ENCODE measurements at places on chromosomes 2 and 18.

DNA sequence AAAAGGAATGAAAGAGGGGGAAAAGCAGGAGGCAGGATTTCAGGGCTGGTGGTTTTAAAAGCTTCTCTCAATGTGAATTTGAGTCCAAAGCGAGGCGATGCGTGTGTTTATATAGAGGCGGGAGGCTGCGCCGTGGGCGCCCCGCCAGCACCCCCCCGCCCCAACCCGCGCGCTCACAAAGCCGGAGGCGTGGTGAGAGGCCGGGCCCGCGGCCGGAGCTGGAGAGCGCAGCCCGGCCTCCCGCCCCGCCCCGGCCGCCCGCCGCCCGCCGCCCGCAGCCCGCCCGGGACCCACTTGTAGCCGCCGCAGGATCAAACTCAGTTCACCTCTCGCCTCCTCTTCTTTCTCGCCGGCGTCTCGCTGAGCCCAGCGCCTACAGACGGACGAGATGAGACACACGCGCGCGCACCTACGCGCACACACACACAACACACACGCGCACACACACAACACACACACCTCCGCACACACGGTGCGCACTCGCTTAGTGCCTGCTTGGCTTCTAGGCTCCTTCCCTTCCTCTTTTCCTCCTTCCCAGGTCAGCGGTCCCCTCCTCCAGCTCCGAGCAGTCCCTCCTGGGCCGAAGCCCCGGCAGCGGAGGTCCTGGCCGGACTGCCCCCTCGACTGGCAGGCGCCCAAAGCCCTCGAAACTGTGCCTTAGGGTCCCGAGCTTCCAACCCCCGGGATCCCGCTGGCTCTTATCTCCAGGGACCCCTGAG, 1.3 kb upstream of the CYP26B1 start:
- DNase-seq: no peak

DNA sequence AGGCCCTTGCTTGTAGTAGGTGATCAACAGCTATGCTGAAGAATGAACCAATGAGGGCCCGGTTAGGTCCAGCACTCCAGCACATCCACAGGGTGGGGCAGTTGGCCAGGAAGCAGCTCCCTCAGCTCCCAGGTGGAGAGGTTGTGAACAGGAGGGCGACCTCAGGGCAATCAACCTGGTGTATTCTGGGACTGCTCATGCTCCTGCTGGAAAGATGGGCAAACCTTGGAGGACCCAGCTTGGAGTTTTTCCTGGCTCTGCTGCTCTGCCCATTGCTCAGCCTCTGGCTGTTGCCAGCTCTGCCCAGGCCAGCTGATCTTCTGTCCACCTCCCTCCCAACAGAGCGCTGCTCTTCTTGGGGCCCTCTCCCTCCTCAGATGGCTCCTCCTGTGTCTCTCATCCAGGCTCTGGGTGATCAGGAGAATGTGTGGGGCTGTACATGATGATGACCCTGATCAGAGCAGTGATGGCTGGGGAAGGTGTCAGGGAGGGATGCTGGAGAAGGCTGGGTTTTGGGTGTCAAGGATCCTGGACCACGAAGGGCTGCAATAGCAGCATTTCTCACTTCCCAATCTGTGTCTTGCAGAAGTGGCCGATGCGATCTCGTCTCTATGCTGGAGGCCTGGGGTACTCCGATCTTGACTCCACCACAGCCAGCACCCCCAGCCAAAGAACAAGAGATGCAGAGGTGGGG, 3.4 kb downstream of the TCF23 start:
- DNase-seq: no peak

- no peak for DNase-seq
These were observed 130.1 kb downstream of the NFATC1 start for GRCh38 chr18:79525556-79526467.

DNA sequence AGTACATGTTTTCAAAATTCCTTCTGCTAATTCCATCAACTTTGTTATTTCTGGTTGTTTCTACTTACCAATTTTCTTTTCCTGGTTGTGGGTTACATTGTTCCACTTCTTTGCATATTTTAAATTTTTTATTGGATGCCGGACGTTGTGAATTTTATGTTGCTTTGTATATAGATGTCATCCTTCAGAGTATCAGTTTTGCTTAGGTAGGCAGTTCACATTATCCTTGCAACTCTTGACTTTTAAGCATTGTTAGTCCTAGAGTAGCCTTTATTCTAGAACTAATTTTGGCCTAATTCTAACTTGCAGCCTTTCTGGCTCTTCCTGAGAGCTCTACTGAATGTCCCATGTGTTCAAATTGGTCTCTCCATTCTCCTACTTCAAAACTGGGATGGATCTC, 228.7 kb upstream of the MC4R start:
- no peak for DNase-seq

- no peak for DNase-seq
These were observed 80.5 kb downstream of the ZBTB7C start for GRCh38 chr18:48328473-48329210.

DNA sequence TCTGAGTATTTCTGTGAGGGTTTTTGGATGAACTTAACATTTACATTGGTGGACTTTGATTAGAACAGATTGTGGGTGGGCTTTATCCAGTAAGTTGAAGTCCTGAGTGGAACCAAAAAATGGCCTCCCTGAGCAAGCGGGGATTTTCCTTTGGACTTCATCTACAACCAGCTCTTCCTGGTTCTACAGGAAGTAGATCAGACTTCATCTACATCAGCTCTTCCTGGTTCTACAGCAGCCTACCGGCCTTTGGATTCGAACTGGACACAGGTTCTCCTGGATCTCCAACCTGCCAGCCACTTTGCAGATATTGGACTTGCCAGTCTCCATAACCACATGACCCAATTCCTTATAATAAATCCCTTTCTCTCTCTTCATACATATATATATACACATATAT, 79.9 kb upstream of the STK39 start:
- no peak for DNase-seq

DNA sequence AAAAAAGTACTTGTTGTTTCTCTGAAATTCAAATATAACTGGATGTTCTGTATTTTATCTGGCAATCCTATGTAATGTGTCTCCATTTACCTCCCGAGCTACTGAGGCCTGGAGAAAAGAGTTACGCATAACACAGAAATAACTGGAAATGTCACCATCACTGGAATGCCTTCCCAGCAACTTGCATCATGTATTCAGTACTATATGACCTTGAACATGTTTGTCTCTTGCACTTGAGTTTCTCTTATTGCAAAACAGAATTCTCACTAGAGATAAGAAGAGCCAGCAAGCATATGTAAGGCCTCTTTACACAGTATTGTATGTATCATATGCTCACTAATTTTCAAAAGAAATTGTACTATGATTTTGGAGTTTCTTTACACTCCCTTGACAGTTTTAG, 99.6 kb upstream of the CTAGE1 start:
- no peak for DNase-seq

DNA sequence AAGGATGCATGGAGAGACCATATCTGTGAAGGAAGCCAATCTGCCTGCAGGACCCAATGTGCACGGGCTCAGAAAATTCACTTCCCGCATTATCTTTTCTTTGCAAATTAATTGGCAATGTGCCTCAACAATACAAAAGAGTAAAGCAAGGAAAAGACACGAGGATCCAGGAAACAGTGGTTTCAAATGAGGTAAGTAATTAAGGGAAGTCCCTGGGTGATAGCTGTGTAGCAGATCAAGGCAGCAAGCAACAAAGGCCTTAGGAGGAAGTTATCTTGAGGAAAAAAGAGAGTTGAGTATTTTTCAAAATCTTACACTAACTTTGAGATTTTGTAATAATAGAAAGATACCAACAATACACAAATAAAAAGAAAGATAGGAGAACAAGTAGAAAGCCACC, 44.3 kb upstream of the TGIF1 start:
- no peak for DNase-seq

DNA sequence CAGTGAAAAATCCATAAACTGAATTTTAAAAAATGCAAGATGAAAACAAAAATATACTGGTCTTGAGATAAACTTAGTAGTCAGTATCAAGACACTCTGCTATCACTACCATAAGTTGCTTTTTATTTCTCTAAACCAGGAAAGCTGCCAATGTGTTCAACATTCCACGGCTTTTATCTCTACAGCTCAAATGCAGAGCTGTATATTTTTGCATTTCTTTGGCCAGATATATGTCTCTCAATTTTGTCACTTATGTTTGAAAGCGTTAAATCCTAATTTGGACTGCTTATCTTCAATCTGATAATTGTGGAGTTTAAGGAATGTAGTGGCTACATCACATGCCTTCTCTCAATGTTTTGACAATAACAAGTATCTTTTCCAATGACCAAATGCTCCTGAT, 609.5 kb downstream of the EPHA4 start:
- no peak for DNase-seq

DNA sequence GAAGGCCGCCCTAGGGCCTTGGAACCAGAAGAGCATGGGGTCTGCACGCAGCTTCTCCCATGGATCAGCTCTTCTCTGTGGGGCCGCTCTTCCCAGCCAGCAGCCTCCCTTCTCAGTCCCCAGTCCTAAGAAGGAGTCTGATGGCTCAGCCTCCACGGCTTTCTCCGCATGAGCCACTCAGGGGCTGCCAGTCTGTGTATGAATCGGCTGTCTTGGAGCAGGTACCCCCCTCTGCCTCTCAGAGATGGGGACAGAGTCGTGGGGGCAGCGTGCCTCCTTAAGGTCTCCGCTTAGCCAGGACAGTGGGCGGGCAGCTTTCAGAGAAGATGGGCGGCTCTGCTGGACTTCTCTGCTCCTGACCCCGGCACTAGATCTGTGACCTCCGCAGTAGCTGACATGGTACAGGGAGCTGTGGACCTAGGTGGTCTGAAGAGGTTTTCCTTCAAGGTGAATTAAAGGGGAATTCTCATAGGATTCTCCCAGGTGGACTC, 21.6 kb downstream of the INPP5D start:
- DNase-seq: no peak

GRCh38 chr2:241224851-241225438, 36.5 kb downstream of the ANO7 start:
- DNase-seq: no peak

- no peak for DNase-seq
These were observed 6.8 kb downstream of the ASXL3 start for GRCh38 chr18:33584548-33585430.
